Activated T-cell treated with anti-CD3 and anti-CD28 coated beads for 48 hours (primary cell): ENCODE measurements at places on chromosomes 5 and 9.

DNA sequence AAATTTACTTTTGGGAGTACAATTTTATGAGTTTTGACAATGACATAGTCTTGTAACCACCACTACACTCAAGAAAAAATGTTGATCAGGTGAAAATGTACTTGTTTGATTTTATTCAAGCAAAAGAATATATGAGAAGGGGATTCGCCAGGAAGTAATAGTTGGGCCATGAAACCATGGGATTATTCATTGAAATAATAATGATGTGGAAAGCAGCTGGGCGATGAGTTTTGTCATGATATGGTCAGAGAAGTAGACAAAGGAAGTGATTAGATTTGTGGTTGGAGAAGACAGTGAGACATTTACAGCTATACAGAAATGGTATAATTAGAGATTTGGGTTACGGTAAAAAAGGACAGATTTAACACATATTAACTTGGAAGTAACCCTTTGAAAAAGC is 11.2 kb downstream of the HMGCR start:
- no peak for DNase-seq

DNA sequence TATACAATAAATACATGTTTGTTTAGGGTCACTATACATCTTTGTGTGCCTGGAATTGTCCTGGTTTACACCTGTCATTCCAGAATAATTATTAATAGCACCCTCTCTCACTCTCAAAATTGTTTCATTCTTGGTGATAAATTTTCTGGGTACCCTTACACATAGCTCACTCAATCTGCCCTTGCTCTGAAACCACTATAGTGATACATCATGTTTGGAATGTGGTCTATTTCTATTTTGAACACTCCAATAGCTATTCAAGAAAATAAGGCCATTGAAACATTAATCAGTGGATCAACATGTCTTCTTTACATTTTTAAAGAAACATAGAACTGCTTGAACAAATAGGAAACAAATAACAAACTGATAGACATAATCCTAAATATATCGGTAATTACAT is 158.7 kb downstream of the ARRDC3 start:
- DNase-seq = no peak

DNA sequence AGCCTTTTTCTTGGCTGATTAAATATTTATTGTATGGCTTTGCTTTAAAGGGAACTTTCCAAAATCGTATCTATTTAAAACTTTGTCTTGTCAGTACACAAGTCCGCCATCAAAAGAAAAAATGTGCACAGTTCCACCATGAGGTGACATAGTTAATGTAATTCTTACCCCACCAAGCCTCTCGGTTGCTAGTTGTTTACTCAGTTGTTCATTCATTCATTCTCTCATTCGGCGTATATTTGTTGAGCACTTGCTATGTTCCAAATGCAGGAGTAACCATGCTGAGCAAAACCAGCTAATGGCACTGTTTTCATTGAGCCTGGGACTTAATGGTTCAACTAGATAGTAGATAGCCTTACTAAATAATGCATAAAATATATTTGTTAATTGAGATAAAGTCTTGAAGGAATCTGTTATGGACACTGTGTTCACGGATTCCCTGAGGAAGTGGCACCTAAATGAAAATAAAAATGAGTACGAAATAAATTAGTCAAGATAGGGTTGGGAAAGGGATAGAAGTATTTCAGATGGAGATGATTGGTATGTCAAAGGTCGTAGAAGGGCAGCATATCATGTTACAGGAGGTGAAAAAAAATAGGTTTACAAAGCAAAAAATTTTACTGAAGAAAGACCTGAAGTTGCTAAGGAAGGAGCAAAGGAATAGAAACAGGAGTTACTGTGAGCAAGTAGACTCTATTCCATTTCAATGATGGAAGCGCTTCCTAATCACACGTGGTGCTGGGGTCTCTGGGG is 1.5 kb downstream of the DCAF10 start:
- DNase-seq = no peak

DNA sequence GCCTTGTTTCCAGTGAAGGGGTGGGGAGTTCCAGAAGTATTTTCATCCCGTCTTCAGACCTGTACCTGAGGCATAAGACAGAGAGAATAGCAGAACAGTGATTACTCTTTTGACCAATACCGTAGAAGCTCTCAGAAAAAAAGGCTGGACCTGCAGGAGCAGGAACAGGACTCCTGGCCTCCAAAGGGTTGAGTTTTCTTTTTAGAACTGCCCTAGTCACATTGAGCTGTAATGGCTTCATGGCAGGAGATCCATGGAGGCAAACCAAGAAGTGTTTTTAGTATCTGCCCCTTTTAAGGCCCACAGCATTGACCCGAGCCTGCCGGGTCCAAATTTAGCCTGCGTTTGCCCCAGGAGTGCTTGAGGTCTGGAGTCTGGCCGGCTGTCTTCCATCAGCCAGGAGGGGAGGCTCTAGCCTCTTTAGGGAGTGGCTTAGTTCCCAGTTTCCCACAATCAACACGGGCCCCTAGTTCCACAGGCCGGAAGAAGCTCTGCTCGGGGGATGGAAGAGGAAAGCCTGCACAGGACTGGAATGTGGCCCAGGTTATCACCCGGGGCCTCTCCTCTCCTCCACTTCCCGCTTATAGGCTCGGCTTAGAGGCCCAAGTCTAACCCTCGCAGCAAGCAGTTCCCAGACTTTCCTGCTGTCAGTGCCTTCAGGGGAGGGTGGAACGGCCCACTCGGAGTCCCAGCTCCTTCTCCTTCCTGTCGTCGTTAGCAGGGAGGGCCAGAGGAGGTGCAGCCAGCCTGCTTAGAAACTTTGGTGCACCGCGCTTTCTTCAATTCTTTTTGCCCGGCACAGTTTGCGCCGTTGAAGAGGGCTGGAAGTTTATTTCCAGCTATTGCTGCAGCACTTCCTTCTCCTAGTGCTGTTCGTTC is 80.7 kb downstream of the C9orf152 start:
- no peak for DNase-seq

GRCh38 chr5:149790276-149790675 is 60.2 kb downstream of the PPARGC1B start:
- no peak for DNase-seq

DNA sequence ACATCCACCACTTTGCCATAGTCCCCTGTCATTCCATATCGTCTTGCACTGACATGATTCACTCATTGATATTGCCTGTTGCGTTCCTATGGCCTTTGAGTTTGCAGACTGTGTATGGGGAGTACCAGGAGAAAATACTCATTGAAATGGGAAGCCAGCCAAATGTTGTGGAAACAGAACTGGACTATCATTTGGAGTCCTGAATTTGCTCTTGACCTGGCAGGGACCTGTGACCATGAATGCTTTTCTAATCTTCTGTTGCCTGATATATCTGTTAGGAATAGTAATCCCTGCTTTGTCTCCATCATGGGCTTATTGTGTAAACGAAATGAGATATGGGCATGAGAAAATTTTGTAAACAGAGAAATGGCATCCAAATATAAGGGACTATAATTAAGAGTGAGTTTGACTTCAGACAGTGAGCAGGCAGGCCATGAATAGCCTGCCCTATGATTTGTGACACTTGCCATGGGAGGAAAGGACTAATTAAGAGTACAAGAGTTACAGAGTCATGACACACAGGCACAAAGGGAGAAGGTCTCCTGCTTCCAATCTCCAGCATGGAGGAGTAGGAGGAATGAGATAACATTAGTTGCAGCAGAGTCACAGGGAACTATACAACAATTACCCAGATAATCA is 572.9 kb upstream of the SGCD start:
- no peak for DNase-seq
